Umbilical cord (tissue), 2 donors: ENCODE measurements at places on chromosomes 6 and 20. TPM values are rescaled to one million over a fixed set of nuclear protein-coding genes. Genes with fewer than 3 reads are reported as not detected.

Gene SLA2
- not detected for total RNA-seq

Gene R3HDML
- not detected for total RNA-seq

Gene FKBP1C
- not detected for total RNA-seq

Gene KCNK16
- total RNA-seq = not detected

Gene HAO1
- total RNA-seq = not detected

Gene TDRD6
- 6.7 TPM for total RNA-seq

Gene BAG2
- 46.7 TPM for total RNA-seq

Gene MRAP2
- 4.1 TPM for total RNA-seq

Gene PLA2G7
- 0.48 TPM for total RNA-seq
